COR-L47 (cell line): ENCODE measurements at places on chromosomes 16 and 17.

DNA sequence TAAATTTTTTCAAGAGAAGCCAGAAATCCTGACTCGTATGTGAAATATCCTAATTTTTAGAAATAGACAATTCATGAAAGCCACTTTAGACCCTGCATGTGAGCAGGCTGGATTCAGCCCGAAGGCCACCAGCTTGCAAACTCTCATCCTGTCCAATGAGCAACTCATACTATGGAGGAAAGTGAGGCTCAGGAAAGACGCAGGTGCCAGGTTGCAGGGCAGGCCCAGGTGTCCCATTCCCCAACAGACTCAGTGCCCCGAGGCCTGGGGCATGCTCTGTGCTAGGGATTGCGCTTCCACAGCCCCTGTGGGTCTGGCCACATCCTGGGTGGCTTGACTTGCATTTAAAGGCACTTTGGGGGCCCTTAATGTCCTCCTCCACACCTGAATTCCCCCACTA, 16.7 kb upstream of the RASD1 start:
- no peak for DNase-seq

DNA sequence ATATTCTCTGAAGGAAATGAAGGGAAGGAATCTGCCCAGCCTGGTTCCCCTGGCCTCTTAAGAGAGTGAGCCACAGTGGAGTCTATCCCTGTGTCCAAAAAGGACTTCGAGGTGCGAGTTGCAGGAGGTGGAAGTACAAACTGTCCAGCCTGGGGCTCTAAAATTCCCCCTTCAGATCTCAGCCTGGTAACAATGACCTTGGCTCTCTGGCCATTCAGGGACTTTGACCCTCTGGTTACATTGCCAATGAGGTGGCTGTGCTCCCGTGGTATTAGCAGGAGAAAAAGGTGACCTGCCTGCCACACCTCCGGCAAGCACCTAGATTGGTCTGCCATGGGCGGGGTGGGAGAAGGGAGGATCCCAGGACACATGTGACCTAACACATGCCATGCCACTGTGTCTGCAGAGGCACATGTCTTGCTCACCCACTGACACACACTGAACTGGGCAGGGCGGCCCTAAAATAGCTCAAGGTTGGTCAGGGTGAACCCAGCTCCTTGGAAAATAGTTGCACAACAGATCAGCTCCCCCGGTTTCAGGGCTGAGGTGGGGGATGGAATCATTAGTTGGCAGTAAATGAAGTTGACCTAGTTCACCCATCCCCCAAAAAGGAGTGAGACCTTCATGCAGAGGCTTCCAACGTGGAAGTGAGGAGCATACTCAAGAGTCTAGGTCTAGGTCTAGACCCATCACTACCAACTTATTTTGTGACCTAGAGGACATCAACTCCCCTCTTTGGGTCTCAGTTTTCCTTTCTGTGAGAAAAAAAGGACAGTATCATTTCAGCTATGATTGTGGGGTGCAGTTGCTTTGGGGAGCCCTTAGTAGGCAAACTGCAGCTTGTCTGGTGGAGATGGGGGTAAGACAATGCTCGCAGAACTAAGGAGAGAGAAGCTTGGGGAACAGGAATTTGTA, 2.2 kb downstream of the NR1D1 start:
- DNase-seq, result no peak

GRCh38 chr16:69037373-69038160, 67.9 kb upstream of the HAS3 start:
- no peak for DNase-seq

- no peak for DNase-seq
Measured at GRCh38 chr17:47852113-47852949, 1.4 kb upstream of the SP6 start.

- no peak for DNase-seq
Measured at GRCh38 chr17:1727258-1727789, 2.8 kb downstream of the WDR81 start.

GRCh38 chr16:47045023-47045422, 71.5 kb upstream of the DNAJA2 start:
- no peak for DNase-seq

DNA sequence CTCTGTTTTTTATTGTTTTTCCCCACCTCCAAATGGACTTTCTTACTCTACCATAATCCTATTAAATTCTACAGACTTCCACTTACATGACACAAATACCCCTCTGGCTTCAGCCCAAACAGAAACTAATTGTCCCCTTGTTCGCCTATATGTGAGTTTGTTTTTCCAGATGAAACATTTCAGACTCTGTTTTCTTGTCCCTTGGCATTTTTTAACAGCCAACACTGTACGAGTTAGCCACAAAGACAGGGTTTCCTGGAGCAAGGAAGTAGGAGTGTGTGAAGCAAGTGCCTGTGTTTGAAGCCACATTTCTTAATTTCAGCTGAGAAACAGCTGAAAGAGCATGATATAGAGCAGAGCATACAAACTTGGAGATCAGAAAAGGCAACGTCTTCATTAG, 382.2 kb upstream of the CDH5 start:
- no peak for DNase-seq

DNA sequence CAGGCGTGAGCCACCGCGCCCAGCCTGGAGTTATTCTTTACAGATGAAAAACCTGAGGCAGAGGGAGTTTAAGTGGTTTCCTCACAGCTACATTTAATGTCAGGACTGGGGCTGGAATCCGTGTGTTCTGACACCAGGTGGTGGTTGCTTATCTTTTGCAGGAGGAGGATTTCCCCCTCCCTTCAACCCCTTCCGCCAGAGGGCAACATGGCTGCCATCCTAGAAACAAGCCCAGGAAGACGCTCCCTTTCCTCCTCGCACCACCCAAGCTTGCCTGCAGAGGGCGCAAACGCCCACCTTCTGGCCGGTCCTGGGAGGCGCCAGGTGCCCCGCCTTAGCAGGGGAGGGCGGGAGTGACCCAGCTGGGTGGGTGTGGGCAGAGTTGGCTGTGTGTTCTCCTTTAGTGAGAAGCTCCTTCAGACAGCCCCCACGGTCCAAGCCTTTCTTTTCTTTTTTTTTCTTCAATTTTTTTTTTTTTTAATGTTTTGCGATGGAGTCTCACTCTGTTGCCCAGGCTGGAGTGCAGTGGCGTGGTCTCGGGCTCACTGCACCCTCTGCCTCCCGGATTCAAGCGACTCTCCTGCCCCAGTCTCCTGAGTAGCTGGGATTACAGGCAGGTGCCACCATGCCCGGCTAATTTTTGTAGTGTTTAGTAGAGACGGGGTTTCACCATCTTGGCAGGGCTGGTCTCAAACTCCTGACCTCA, 9.9 kb upstream of the RAP1GAP2 start:
- DNase-seq, result peak; percentile 67

DNA sequence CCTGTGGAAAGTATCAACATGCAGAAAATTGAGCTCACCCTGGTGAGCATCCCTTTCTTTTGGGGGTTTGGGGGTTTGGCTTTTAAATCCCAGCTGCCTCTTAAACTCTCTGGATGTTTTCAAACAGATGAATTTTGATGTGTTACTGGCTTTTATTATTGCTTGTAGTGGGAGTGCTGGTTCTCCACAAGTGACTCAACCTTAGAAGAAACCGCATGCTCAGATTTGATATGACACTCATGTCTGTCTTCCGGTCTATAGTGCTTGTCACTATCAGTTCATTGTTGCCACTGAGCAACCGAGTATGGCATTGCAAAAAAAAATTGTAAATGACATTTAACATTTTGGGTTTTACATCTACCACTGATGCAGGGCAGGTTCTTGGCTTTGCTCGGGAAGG, 104.5 kb downstream of the HS3ST4 start:
- no peak for DNase-seq

GRCh38 chr16:66495440-66495839, 54.5 kb downstream of the TK2 start:
- DNase-seq, result no peak

GRCh38 chr16:5415123-5415522, 317.5 kb upstream of the EEF2KMT start:
- no peak for DNase-seq
